ENCODE measurements at places on chromosomes 5 and 9.

- no peak for DNase-seq
These were observed 9.0 kb upstream of the RAD23B start for GRCh38 chr9:107274096-107274495.

GRCh38 chr5:180305481-180305880 lies 13.6 kb upstream of the MAPK9 start:
- DNase-seq, result no peak

- peak; percentile 91 for DNase-seq
These were observed 31.6 kb upstream of the ENHO start for GRCh38 chr9:34554211-34555001.

GRCh38 chr5:67293226-67293625 lies 96.6 kb upstream of the CD180 start:
- no peak for DNase-seq

GRCh38 chr9:10104774-10105173 lies 508.0 kb downstream of the PTPRD start:
- DNase-seq, result no peak

- DNase-seq, result no peak
These were observed 41.7 kb upstream of the HTR1A start for GRCh38 chr5:64003966-64004365.
